ENCODE measurements at places on chromosomes 4 and X. TPM values are rescaled to one million over a fixed set of nuclear protein-coding genes. Genes with fewer than 3 reads are reported as not detected.
A peak's percentile ranks its signal among the peaks of the same experiment; 100 is the strongest.

GRCh38 chr4:110621328-110621812 is 1.5 kb downstream of the PITX2 start:
- no peaks in the 10 kb centered on the region for H3K36me3 ChIP-seq
- H3K4me1 ChIP-seq, result no peaks in the 10 kb centered on the region
- no peak overlapping the region for H3K27ac ChIP-seq

MAGEA2B gene
- not detected for total RNA-seq

- no peak for DNase-seq
- no peaks in the 10 kb centered on the region for H3K36me3 ChIP-seq
- no peak overlapping the region for H3K4me3 ChIP-seq
- H3K4me1 ChIP-seq, result no peaks in the 10 kb centered on the region
- no peak overlapping the region for H3K27ac ChIP-seq
- H3K27me3 ChIP-seq, result no peaks in the 10 kb centered on the region
These were observed 10.6 kb downstream of the TMEM156 start for GRCh38 chr4:39021631-39022030.

- no peaks in the 10 kb centered on the region for H3K27me3 ChIP-seq
- no peak overlapping the region for H3K27ac ChIP-seq
- DNase-seq, result no peak
- H3K36me3 ChIP-seq, result no peaks in the 10 kb centered on the region
- H3K4me3 ChIP-seq, result no peak overlapping the region
These were observed 7.9 kb upstream of the SERTM2 start for GRCh38 chrX:111503485-111503993.

DNA sequence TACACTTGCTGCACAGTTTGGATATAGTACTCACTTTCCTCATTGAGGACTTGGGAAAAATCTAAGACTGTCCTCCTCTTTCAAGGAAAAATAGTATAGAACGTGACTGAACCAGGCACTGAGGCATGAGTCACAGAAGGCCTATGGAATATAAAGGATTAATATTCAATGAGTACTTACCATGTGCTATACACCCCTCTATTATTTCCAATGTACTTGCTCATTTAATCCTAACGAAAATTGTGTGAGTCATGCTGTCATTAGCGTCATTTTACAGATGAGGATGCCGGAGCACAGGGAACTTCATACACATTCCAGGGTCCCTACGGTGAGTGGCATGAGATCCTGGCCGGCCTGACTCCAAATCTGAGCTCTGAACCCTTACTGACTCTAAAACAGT is 2136.2 kb upstream of the TENM3 start:
- no peaks in the 10 kb centered on the region for H3K4me1 ChIP-seq
- DNase-seq, result no peak
- no peak overlapping the region for H3K4me3 ChIP-seq
- H3K27me3 ChIP-seq, result no peaks in the 10 kb centered on the region
- H3K36me3 ChIP-seq, result no peaks in the 10 kb centered on the region

- DNase-seq, result no peak
- no peaks in the 10 kb centered on the region for H3K4me1 ChIP-seq
- no peak overlapping the region for H3K4me3 ChIP-seq
- no peaks in the 10 kb centered on the region for H3K36me3 ChIP-seq
These were observed 55.6 kb downstream of the MAP7D2 start for GRCh38 chrX:20060961-20061748.

GRCh38 chr4:60847614-60848013 is 352.5 kb upstream of the ADGRL3 start:
- H3K36me3 ChIP-seq, result no peaks in the 10 kb centered on the region
- H3K27ac ChIP-seq, result no peak overlapping the region
- no peak for DNase-seq
- no peaks in the 10 kb centered on the region for H3K4me1 ChIP-seq

TMEM35A gene
- total RNA-seq, result 4.3 TPM

PQBP1 gene
- total RNA-seq, result 87.9 TPM

- H3K4me3 ChIP-seq, result peak overlapping the region; percentile 76
- no peak overlapping the region for H3K27ac ChIP-seq
- no peaks in the 10 kb centered on the region for H3K36me3 ChIP-seq
- peak; percentile 82 for DNase-seq
- H3K27me3 ChIP-seq, result peaks cover 86% of the 10 kb centered on the region
- H3K4me1 ChIP-seq, result peaks cover 2% of the 10 kb centered on the region
These were observed 4.9 kb downstream of the PRDM8 start for GRCh38 chr4:80202190-80202711.

DNA sequence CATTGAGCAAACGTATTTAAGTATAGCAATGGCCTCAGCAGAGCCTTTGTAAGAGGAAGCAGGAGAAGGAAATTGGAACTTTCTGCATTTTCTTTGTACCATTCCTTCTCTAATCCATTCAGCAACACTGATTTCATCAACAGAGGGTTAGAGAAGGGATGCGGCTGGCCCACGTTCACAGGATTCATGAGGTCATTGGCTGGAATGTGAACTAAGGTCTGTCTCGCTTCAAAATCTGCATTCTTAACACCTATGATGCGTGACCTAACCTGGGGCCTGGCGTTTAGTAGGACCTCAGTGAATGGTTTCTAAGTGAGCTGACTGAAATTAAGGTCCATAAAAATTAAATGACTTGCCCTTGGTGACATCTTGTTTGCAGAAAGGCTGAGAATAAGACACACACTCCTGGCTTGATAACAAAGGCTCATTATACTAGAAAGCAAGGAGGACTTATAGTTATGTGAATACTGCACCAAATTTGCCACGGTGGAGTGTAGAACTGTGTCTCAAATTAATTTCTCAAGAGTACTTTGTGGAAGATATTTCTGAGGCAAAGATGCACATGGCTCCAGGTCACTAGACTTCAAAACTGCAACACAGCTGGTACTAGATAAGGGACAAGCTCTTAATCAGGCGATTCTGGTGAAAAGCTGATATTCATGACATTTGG is 25.4 kb downstream of the FGFBP1 start:
- no peaks in the 10 kb centered on the region for H3K4me1 ChIP-seq
- H3K4me3 ChIP-seq, result no peak overlapping the region
- H3K27ac ChIP-seq, result no peak overlapping the region
- no peaks in the 10 kb centered on the region for H3K27me3 ChIP-seq

GAGE12F gene
- not detected for total RNA-seq

GRCh38 chr4:51999250-51999649 is 20.9 kb downstream of the LRRC66 start:
- no peak overlapping the region for H3K4me3 ChIP-seq
- no peaks in the 10 kb centered on the region for H3K27me3 ChIP-seq
- H3K4me1 ChIP-seq, result no peaks in the 10 kb centered on the region
- no peaks in the 10 kb centered on the region for H3K36me3 ChIP-seq
- H3K27ac ChIP-seq, result no peak overlapping the region
- no peak for DNase-seq

AFM gene
- total RNA-seq, result not detected

- H3K4me1 ChIP-seq, result peaks cover 3% of the 10 kb centered on the region
- H3K27ac ChIP-seq, result no peak overlapping the region
- no peak overlapping the region for H3K4me3 ChIP-seq
- peak; percentile 81 for DNase-seq
These were observed 33.0 kb downstream of the GALNTL6 start for GRCh38 chr4:171846232-171846631.

- no peak overlapping the region for H3K4me3 ChIP-seq
- peaks cover 9% of the 10 kb centered on the region for H3K36me3 ChIP-seq
- no peaks in the 10 kb centered on the region for H3K4me1 ChIP-seq
- peak; percentile 41 for DNase-seq
- H3K27me3 ChIP-seq, result no peaks in the 10 kb centered on the region
- H3K27ac ChIP-seq, result no peak overlapping the region
These were observed 228.1 kb downstream of the THOC2 start for GRCh38 chrX:123504630-123505270.

NEXMIF gene
- 0.29 TPM for total RNA-seq

- no peaks in the 10 kb centered on the region for H3K4me1 ChIP-seq
- H3K4me3 ChIP-seq, result no peak overlapping the region
- no peaks in the 10 kb centered on the region for H3K36me3 ChIP-seq
- no peak for DNase-seq
These were observed 57.9 kb upstream of the STIM2 start for GRCh38 chr4:26802790-26803189.

DNA sequence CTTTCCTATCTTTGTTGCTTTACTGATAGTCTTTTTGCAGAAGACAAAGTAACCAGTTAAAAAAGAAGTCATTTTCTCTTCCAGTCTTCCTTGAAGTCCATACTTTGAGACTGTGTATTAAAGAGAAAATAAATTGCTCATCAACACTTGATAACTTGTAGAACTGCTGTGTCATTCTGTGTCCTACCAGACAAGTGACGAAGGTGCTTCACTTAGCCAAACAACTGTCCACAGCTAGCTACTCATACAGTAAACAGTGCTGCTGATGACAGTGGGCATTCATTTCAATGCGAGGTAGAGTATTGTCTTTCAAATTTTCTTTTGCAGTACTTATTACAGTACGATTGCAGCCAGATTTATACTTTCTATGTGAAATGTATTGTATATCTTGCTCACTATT is 11.5 kb downstream of the COL25A1 start:
- H3K27me3 ChIP-seq, result no peaks in the 10 kb centered on the region
- no peaks in the 10 kb centered on the region for H3K4me1 ChIP-seq
- no peak overlapping the region for H3K27ac ChIP-seq
- no peak for DNase-seq

GRCh38 chr4:82005158-82005557 is 368.6 kb downstream of the HNRNPD start:
- no peaks in the 10 kb centered on the region for H3K4me1 ChIP-seq
- peaks cover 1% of the 10 kb centered on the region for H3K36me3 ChIP-seq
- no peak overlapping the region for H3K4me3 ChIP-seq
- H3K27me3 ChIP-seq, result no peaks in the 10 kb centered on the region
- no peak for DNase-seq
- no peak overlapping the region for H3K27ac ChIP-seq

DNA sequence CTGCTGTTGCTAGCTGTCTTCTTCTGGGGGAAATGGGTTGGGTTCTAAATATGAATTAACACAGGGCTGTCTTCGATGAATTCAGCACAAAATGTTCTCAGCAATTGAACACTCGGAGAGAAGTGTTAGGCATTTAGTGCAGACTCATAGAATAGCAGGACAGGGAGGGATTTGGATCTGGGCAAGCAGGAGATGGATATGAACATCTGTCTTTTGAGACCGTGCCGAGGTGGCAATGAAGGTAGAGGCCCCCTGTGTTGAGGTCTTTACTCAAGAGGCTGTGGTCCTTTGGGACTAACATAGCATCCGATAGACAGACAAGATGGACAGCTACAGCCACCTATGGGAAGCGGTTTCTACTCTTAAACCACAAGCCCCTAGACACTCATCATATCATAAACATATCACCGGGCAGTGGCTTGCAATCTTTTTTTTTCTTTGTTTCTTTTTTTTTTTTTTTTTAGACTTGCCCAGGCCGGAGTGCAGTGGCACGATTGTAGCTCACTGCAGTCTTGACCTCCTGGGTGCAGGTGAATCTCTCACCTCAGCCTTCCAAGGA is 6.7 kb downstream of the CD99 start:
- no peak overlapping the region for H3K4me3 ChIP-seq
- peaks cover 11% of the 10 kb centered on the region for H3K36me3 ChIP-seq

DNA sequence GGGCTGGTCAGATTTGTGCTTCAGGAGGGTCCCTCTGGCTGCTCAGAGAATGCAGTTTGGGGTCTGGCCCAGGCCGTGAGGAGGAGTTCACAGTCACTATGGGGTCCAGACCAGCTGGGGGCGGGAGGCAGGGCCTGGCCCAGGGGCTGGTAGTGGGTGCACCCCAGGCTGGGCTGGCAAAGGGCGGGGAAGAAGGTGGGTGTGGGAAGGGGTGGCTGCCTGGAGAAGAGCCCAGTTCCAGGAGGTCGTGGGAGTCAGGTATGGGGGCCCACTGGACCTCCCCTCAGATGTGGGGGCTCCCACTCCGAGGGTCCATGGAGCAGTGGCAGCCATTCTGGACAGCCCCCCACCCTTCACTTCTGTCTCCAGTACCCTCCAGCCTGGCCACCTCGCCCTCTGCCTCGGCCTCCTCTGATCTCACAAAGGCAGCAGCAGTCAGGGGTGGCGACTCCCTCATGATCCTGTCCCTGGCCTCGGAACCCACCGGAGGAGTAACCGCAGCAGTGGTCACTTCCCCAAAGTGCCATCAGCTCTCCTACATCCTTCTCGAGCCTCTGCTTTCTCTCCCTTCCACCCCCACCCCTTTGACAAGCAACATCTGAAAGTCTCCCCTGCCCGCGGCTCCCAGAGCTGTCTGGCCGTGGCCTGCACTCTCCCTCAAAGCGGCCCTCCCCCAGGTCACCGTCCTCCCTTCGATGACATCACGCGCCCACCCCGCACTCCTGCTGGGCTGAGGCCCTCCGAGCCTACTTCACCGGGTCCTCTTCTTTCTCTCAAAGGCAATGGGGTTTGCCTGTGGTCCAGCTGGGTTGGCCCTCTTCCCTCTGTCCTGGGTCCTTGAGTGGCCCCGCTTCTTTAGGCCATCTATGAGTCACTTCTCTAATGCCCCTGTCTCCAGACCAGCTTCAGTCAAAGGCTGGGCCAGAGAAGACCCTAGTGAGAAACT is 1.7 kb upstream of the SLC6A8 start:
- H3K27ac ChIP-seq, result no peak overlapping the region
- DNase-seq, result no peak
- no peaks in the 10 kb centered on the region for H3K4me1 ChIP-seq
- no peaks in the 10 kb centered on the region for H3K27me3 ChIP-seq

- peaks cover 13% of the 10 kb centered on the region for H3K36me3 ChIP-seq
- no peaks in the 10 kb centered on the region for H3K27me3 ChIP-seq
- H3K4me1 ChIP-seq, result no peaks in the 10 kb centered on the region
- no peak overlapping the region for H3K27ac ChIP-seq
- no peak overlapping the region for H3K4me3 ChIP-seq
These were observed 503.5 kb downstream of the MID1IP1 start for GRCh38 chrX:39304746-39305145.

DNA sequence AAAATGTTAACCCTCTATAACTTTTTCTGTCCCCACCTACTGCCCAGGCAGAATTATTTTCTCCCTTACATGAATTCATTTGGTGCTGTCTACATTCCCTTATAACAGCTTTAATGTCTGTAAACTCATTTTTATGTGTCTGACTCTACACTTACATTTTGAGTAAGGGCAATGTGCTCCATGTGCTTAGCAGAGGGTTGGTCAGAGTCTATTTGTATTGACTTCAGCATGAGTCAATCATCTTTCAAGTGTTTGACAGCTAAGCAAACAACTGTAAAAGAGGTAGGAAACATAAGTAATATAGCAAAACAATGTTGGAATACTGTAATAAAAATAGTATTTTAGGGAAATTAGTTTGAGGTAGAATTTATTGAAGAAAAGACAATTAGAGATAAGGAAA is 6.3 kb downstream of the IL15 start:
- no peak overlapping the region for H3K27ac ChIP-seq
- no peaks in the 10 kb centered on the region for H3K27me3 ChIP-seq
- H3K36me3 ChIP-seq, result no peaks in the 10 kb centered on the region
- no peak overlapping the region for H3K4me3 ChIP-seq
- no peaks in the 10 kb centered on the region for H3K4me1 ChIP-seq

DNA sequence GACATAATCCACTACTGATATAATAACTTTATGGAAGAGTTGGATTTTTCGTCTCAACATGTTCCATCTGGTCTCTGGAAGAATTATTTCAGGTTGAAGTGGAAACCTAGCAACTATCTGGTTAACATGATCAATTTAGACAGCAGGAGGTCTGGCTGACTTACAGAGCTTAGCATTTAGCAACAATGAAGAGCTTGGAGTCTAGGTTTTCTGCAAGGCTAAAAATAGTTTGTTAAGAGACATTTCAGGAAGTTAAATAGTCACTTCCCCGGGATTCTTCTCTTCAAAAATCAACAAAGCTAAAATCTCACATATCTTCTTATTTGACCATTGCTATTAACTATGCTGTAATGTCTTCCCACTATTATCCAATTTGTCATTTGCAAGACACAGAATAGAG is 418.6 kb upstream of the DIPK2B start:
- no peak for DNase-seq
- H3K4me3 ChIP-seq, result no peak overlapping the region
- peaks cover 6% of the 10 kb centered on the region for H3K4me1 ChIP-seq
